Activated naive CD4-positive, alpha-beta T cell treated with anti-CD3 and anti-CD28 coated beads, Interleukin-2, amount 10 ng/mL, durations not matched to agents 5 hours and 36 hours (primary cell): ENCODE measurements at places on chromosomes 1 and 21. TPM values are rescaled to one million over a fixed set of nuclear protein-coding genes. Genes with fewer than 3 reads are reported as not detected.

The S1PR1 gene
- total RNA-seq: 239 TPM

The SAMSN1 gene
- 77.5 TPM for total RNA-seq

The TAL1 gene
- total RNA-seq: not detected

The FCAMR gene
- total RNA-seq: not detected

The NMNAT2 gene
- 0.05 TPM for total RNA-seq

The ALDH4A1 gene
- 4.5 TPM for total RNA-seq

The SPRR1B gene
- total RNA-seq: not detected

The ACTA1 gene
- not detected for total RNA-seq

The GUCA2B gene
- not detected for total RNA-seq

The AIM2 gene
- total RNA-seq: 3.4 TPM

The ATP8B2 gene
- total RNA-seq: 156 TPM

The PRR9 gene
- not detected for total RNA-seq

The PLA2G4A gene
- not detected for total RNA-seq

The CD164L2 gene
- 0.18 TPM for total RNA-seq

The CGN gene
- 0.30 TPM for total RNA-seq

The TEX38 gene
- total RNA-seq: not detected
